ENCODE measurements at places on chromosomes 1 and 21.

- DNase-seq: no peak
Measured at GRCh38 chr1:151639466-151639865, 27.6 kb downstream of the SNX27 start.

- DNase-seq: no peak
Measured at GRCh38 chr1:17239420-17239819, 9.5 kb upstream of the PADI3 start.

DNA sequence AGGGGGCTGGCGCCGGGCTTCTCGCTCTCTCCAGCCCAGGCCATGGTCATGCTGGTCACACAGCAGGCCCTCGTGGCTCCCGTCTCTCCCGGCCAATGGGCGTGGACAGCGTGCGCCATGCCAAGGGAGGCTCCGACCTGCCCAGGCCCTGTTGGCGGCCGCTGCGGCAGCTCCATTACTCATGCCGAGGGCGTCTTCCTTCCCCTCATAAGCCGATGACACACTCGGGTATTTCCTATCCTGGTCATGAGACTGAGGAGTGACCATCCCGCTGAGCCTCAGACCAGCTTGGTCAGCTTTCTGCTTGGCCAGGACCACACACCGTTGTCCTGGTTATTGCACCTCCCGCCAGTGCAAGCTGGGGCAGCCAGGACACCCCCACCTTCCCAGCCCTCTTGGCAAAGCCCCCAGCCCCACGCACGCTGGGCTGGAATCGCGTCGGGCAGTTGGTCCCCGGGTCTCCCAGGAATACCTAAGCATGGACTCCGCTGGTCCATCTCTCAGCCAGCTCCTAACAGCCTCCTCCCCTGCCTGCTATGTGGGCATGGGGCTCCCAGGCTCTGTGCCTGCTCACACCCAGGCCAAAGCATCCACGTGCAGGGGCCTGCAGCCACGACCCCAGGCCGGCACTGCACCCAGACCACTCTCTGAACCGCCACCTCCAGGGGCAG is 49.8 kb downstream of the ARHGEF16 start:
- no peak for DNase-seq

DNA sequence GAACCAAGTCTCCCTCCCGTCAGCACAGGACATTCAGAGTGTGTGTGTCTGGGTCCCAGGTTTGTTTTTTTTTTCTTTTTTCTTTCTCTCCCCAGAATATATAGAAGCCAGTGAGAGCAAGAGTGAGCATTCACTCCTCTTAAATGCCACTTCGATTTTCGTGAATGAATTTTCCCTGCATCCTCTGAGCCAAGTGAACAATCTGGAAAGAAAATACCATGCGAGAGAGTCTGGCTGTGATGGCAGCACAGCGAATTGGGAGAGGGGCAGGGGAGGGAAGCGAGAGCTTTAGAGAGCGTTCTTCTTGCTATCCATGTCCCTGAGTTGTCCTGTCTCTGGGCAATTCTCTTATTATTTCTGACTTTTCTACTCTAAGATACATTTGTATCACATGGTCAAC is 76.0 kb upstream of the RAB3GAP2 start:
- DNase-seq: no peak

Measured in T-cell (primary cell).